ENCODE measurements at places on chromosomes 3 and 15.

DNA sequence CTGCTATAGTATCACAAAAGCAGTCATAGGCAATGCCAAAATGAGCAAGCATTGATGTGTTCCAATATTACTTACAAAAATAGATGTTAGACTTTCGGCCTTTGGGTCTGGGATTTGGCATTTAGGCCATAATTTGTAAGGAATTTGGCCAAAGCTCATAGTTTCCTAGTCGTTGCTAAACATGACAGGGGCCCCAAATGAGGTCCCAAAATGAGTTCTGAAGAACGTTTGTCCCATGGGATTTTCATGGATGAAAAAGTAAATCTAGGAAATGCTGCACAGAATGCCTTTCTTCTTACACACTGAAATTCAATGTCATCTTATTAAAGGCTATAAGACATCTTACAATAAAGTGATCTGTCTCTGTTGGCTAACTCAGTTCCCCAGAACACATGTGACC is 456.0 kb downstream of the CNTN4 start:
- DNase-seq = no peak

DNA sequence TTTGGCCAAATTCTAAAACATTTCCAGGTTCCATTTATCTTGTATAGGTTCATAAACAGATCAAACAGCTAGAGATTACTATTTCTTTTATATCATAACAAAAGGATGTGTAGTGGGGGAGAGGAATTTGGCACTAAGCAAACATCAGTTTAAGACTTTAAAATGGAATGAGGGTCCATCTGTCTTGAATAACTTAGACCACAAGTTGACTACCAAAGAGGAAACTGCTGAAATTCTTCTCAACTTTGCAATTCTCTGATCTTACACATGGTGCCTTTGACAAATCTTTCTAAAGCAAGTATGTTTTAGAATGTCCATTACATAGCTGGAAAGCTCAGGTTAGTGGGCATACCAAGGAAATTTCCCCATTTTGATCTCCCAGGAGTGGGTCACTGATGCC is 140.5 kb upstream of the ADAMTS9 start:
- DNase-seq = no peak

DNA sequence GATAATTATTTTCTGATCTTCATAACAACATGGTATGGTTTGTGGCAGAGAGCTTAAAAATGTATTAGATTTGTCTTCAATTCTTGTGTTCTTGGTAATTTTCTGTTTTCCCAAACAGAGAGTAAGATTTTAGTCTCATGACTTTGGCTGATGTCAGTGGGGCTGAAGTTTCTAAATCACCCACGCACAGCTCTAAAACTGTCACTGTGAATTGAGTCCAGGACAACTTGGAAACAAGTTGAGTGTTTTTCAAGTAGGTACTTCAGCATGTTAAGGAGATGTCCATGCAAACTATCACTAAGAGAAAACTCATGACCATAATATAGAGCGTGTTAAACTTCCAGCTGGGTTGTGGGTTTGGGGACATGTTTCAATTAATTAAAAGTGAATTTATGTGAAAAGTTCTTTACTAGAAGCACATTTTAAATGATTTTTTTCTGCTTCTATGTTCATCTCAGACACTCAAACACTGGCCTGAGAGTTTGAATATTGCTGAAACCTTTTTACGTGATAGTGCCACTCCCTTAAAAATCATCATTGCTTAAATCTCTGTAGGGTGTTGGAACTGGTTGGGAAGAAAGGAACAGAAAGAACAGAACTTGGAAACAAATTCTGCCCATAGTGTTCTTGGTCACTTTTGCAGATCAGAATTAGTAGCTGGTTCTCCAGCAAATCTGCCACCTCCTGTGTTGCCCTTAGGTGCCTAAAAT is 89.8 kb downstream of the KLHL25 start:
- DNase-seq = no peak

- DNase-seq = no peak
These were observed 61.5 kb downstream of the PRICKLE2 start for GRCh38 chr3:64163755-64164148.

DNA sequence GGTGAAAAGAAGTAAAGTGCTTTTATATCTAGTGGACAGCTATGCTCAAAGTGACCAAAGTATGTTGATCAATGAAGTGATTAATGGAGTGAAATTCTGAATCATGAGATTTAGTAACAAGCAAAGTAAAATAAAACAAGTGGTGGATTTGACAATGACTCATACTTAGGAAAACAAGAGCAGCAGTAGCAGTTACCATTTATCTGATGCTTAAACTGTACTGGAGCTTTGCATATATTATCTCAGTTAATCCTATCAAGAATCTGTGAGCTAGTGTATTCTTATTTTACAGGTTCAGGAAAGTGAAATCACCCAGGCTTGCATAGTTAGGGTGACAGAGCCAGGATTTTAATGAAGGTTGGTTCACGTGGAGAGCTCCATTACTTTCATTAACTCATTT is 50.6 kb upstream of the SPATA16 start:
- DNase-seq = no peak

DNA sequence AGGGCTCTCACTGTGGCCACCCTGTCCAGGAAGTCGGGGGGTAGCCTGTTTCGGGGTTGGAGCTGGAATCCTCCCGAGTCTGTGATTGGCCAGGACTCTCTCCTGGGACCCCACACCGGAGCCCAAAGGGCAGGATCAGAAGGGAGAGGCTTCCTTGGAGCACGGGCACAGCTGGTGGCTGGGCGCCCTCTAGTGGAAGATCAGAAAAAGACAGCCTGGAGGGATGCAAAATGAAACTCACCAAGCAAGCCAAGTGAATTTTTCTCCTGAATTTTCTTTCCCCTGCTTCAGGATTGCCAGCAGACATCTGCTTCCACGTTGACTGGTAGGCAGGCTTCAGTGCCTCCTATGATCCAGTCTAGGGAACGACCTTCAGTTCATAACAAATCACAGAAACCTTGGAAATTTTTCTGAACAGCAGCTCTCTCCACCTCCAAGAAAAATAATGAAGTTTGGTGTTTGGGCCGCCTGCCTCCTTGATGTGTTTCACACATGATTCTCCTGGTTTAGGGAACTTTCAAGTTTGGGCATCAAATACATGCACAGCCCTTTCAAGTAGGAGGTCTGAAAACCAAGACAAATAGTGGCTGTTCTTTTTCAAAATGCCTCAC is 224.6 kb downstream of the VPS13C start:
- DNase-seq = peak; percentile 33

Data from T-cell (primary cell).